RCC 7860 (cell line): ENCODE measurements at places on chromosomes 6 and 20.

DNA sequence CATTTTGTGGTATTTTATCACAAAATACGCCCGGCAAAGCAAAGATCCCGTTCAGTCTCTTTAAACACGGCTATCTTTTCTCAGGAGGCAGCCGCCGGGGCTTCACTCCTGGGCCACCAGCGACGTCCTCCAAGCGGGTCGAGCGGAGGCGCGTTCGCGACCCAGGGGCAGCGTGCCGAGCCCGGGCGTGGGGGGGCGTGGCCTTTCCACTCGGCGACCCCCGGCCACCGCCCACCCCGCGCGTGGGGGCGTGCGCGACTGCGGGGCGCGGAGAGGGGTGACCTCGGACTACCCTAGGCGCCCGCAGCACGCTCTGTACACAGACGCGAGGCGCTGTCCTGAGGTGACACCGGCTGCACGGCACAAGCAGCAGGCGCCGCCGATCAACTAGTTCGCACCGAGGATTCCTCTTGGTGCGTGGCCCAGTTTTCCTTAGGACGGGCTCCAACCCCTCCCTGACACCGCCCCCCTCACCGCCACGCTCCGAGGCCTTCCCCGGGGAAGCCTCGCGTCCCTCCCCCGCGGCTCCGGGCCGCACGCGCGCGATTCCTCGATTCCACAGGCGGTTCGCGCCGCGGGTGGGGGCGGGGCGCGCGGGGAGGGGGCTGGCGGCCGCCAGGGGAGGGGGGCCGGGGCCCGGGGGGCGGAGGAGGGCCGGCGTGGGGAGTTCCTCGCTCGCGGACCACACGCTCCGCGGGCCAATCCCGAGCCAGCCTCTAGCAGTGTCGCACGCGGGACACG lies 1.1 kb upstream of the JARID2 start:
- DNase-seq, result peak; percentile 30

- no peak for DNase-seq
These were observed 45.8 kb upstream of the VSTM2L start for GRCh38 chr20:37856932-37857660.

DNA sequence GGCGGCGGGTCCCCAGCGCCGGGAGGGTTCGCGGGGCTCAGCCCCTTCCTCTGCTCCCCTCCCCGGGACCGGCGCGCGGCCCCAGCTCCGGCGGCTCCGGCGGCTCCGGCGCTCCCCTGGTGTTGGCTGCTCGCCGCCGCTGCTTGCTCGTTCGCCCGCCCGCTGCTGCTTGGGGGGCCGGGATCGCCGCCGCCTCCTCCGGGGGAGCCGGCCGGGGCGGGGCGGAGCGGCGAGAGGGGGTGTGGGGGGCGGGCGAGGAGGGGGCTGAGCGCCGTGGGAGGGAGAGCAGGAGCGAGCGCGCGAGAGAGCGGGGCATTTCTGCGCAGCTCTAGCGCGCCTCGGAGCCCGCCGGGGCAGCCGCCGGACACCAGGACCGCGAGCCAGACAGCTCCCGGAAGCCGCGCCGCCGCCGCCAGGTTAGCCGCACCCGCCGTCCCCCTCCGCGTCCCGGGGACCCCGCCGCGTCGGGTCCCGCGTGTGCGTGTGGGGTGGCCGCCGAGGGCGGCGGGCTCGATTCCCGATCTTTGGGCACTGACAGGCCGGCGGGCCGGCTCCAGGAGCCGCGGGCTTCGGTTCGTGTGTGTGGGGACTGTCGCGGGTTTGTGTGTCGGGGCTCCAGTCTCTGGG lies 62.0 kb upstream of the EPB41L1 start:
- DNase-seq, result no peak

GRCh38 chr6:44410363-44410762 lies 22.9 kb downstream of the CDC5L start:
- DNase-seq, result no peak

DNA sequence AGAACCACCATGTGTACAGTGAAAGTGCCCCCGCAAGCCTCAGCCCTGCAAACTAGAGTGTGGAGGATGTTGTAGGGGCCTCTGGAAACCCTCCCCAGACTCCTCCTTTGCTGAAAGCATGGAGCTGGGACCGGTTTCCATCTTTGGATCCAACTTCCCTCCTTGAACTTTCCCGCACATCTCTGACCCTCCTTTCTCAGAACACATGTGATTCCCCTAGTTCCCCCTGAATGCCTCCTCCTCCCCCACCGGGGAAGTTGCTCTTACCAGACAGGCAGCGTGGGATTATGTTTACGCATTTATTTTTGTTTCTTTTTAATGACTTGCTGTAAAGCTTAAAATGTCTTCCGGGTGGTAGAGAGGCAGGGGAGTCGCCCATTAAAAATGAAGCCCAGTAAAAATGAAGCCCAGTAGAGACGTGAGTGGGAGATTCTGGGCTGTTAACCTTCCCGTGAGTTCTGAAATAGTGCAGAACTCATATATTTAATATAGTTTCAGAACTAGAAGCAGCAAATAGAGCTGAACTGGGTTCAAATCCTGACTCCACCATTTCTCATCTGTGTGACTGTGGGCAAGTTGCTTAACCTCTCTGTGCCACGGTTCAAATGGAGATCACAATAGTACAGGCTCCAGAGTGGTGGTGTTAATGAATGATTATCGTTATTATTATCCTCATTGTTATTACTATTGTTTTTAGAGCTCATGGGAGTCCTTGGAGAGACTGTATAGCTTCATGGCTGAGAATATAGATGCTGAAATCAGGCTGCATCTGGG lies 8.0 kb upstream of the PTPN1 start:
- DNase-seq, result no peak

DNA sequence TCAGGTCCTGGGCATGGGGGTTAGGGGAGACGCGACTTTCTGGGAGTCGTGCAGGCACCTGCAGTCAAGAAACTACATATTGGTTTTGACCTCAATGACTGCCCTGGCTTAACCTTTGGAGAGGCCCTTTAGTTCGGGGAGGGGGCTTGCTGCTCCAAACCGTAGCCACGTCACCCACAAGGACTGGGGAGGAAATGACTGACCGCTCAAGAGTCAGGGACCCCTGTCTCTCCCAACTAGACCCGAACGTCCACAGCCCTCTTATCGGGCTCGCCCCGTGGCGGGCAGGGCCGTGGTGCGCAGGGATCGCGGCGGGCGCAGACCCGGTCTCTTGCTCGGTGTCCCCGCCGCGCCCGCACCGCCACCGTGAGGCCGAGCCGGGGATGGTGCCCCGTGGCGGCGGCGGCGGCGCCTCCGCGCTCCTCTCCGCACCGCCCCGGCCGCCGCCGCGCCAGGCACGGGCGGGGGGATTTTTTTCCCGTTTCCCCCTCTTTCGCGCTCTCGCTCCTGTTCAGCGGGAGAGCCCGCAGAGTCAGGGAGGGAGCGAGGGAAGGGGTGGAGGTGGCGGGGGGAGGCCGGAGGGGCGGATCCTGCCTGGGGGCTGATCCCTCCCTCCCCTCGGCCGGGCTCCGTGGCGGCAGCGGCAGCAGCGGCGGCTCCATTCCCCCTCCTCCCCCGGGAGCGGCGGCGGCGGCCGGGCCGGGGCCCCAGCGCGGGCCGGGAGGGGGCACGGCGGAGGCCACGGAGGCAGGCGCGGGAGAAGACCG lies at the start of gene BRPF3:
Gene BRPF3 (plus strand): TSS at position 632 of the 767 bp plus-strand sequence. CDS start 3,579 bp downstream, outside the sequence.
- peak; percentile 45 for DNase-seq

GRCh38 chr6:40543146-40543545 lies 44.0 kb downstream of the LRFN2 start:
- no peak for DNase-seq

- DNase-seq, result no peak
These were observed 148.2 kb upstream of the AKAP12 start for GRCh38 chr6:151091571-151091970.

- no peak for DNase-seq
These were observed 33.2 kb upstream of the TFAP2A start for GRCh38 chr6:10448096-10448495.

GRCh38 chr20:13913572-13913971 lies 76.8 kb downstream of the SEL1L2 start:
- no peak for DNase-seq
